NCI-H146 (cell line): ENCODE measurements at places on chromosomes 7 and 10.

GRCh38 chr10:28381466-28381865 lies 78.6 kb upstream of the MPP7 start:
- no peak for DNase-seq

DNA sequence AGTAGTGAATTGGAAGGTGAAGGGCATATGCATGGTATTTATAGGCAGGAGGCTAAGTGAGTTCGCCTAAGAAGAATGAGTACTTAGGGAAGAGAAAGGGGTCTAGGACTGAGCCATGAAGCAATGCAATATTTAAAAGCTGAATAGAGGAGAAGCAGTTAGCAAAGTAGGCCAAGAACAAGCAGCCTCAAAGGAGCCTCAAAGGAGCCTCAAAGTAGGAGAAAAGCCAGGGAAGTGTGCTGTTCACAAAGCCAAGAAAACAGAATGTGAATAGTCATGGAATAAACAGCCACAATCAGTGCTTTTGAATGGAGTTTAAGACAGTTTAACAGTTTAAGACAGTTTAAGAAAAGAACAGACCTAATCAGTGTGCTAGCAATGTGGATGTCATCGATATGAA lies 762.0 kb downstream of the SORCS1 start:
- DNase-seq: no peak

DNA sequence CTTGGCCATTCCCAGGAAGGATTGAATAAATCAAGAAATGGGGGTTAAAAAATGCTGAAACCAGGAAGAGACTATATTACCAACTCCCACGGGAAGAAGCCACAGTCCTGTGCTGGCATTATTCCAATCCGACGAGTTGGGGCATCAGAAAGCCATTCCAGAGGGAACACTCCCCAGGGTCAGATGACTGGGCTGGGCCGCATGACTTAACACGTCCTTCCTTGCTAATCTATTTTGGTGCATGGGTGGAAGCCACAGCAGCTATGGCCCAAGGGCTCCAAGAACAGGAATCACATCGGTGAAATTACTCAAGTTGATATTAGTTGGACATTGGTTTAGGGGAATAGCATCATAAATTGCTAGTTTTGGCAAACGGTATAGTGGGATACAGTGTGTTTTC lies 592.9 kb upstream of the NRP1 start:
- no peak for DNase-seq

DNA sequence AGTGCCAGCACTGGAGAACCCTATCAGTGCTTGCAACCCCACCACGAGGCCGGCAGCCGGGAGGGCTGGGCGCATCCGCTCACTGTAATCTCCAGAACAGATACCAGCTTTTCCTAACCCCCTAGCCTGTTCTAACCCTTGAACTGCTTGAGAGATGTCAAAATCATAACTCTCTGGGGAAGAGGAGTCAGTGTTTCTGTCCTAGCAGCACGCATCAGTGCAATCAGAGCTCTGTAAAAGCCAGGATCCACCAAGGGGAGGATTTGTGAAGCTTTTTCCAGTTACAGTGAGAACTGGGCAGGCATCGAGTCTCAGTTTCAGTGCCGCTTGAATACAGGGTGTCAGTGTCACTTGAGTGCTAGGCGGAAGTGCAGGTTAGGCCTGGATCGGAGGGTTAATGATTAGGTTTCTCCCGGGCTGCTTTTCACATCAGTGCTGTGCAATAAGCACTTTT lies 104.5 kb upstream of the INSYN2A start:
- no peak for DNase-seq

GRCh38 chr10:86758189-86759072 lies 2.0 kb downstream of the BMPR1A start:
- DNase-seq: no peak

DNA sequence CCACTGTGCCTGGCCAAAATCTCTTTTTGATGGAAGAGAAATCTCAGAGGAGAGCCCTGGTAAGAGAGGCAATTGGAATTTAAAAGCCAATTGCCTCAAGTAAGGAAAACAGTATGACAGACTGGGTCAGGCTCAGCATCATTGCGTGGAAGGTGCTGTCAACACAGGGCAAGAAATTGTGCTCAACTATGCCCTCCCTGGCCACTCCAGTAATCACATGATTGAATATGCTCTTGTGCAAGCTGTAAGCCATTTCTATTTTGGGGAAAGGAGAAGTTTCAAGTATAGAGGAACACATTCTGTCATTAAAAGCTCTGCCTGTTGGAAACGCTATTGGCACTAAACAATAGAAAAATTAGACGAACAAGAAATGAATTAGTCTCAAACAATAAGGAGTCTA lies 1127.7 kb downstream of the REEP3 start:
- DNase-seq: no peak

- DNase-seq: no peak
Observed at GRCh38 chr10:131814567-131815265, 86.1 kb upstream of the PPP2R2D start.

- DNase-seq: no peak
Observed at GRCh38 chr7:25781704-25782103, 370.3 kb upstream of the NFE2L3 start.

DNA sequence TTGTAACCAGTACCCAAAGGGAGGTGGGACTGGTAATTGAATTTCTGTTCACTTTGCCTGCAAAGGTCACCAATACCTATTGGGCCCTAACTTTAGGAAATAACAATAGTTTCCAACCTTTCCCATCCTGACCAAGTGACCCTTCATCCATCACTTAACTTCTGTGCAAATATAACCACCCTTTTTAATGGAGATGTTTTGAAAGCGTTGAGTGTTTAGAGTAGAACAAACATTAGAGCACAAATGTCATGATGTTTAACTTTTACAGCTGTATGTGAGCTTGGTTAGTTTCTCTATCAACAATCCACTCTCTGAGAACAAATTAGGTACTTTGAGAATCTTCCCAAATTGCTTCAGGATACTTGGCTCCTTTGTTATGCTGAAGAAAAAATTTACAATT lies 66.4 kb downstream of the MET start:
- DNase-seq: no peak

DNA sequence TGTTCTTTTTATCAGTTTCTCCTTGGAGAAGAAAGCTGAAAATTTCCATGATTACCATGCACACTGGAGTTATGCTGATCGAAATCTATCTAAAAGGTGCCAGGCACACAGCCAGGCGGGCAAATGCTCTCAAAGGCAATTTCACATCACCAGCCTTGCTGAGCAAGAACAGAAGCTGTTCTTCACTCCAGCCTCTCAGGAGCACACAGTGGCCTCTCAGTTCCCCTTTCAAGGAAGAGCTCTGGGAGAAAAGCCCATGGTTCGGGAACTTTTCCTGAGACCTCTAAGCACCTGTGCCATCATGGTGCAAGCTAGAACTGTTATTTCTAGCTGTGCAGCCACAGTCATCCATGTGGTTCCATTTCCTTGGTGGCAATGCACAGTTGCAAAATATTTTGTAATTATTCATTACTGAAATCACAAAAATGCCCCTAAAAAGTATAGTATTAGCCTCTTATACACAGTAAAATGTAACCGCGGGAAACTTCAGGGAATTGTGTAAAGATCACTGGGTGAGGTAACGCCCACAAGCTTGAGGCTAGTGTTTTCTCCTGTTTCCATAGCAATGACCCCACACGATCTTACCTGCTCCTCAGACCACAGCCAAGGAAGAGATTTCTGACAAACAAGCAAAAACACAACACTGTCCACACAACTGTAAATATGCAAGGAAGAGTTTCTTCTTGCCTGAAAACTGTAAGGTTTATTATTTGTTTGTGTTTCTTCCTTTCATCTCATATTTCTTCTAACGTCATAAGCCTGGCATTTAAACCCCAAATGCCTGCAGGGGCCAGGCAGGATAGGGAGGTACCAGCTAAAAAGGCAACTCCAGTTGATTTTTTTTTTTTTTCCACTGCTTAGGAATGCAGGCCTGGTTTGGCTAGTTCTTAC lies 121.2 kb downstream of the FAM107B start:
- DNase-seq: peak; percentile 28

DNA sequence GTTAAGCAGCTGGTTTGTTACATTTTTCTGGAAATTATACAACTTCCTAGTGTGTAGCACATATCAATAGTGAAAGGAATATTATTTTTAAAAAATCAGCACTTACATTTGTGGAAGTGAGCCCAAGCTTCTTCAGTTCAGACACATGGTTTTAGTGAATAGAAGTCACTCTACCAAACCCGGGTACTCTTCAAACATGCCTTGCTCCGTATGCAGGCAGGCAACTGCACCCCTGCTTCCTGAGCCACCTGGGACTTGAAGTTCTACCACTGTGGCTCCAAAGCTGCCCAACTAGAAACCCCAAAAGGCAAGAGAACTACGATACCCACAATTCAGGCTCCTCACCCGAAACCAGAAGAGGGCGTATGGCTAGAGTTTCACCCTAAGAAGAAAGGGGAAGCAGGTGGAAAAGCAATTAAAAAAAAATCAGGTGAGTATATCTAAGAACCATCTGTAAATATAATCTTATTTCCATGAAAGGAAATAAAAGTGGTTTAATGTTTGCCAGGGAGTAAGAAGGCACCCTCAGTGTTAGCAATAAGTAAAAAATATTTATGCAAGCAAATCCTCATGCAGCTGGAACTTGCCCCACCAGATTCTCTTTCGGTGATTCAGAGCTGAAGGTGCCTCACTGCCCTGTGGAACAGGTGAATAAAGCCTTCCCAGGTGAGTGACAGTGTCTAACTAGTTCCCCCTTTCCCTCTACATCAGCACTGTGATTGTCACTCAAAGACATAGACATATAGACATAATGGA lies at the start of gene MACC1:
Gene MACC1, minus strand, starts transcription at position 192 of the 756 bp plus-strand sequence. CDS start 55,522 bp downstream, outside the sequence.
- peak; percentile 92 for DNase-seq

DNA sequence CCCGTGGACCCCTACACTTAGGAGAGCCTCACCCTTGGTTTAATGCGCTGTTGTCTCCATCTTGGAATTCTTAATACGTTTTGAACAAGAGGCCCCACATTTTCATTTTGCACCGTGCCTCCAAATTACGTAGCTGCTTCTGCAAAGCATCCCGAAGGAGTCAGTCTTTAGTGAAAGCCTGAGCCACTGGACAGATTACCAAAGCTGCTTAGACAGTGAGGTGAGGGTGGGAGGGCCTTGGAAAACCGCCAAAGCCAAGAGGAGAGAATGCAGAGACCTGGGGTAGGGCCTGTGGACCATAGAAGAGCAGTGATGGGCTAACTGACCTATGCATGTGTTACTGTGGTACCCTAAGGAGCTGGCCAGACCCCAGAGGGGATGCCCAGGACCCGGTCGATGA lies 4.2 kb upstream of the TCAF1 start:
- DNase-seq: no peak

DNA sequence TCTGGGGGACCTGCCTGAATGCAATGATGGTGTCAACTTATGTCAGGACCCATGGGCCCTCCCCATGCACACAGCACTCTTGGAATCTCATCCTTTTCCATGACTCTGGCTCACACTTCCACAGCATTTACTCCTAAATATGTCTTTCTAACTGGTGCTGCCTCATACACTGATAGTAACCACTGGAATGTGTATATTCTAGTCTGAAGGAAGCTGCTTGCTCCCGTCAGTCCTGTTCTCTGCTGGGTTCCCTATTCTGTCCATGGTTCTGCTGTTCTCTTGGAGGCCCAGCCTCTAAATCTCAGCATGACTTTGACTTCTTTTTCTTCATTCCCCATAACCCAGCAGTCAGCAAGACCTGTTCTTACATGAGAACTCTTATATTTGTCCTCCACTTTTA lies 1055.1 kb downstream of the KCNMA1 start:
- DNase-seq: no peak

DNA sequence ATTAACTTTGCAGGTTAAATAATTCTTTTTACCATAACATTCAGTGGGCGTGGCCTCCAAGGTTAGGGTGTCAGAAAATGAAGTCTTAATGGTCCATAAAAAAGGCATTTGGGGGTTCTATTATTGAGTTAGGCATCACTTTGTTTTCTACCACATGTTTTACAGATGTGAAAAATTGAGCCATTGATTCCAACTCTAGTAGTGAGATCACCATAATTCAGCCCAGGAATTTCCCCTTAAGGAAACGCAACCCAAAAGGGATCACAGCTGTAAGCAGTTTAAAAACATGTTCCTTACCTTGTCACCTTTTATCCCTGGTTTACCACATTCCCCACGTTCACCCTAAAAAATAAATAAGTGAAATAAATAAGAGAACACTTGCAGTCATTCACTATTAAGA lies 24.9 kb downstream of the COL28A1 start:
- DNase-seq: no peak

DNA sequence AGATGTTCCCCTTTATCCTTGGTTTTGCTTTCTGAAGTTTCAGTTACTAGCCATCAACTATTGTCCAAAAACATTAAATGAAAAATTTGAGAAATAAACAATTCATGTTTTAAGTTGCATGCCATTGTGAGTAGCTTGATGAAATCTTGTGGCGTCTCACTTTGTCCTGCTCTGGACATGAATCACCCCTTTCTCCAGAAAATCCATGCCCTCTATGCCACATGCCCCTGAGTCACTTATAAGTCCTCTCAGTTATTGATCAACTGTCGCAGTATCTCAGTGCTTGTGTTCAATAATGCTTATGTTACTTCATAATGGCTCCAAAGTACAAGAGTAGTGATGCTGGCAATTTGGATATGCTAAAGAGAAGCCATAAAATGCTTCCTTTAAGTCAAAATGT lies 208.0 kb upstream of the FERD3L start:
- DNase-seq: no peak

- DNase-seq: no peak
Observed at GRCh38 chr10:36198322-36198721, 556.2 kb upstream of the FZD8 start.

GRCh38 chr10:133127291-133128125 lies 32.5 kb upstream of the KNDC1 start:
- DNase-seq: no peak

GRCh38 chr10:1658658-1659057 lies 78.7 kb downstream of the ADARB2 start:
- DNase-seq: no peak

- no peak for DNase-seq
Observed at GRCh38 chr10:98307916-98308541, 40.0 kb upstream of the LOXL4 start.

GRCh38 chr7:11552676-11553296 lies 279.2 kb downstream of the THSD7A start:
- DNase-seq: peak; percentile 86

DNA sequence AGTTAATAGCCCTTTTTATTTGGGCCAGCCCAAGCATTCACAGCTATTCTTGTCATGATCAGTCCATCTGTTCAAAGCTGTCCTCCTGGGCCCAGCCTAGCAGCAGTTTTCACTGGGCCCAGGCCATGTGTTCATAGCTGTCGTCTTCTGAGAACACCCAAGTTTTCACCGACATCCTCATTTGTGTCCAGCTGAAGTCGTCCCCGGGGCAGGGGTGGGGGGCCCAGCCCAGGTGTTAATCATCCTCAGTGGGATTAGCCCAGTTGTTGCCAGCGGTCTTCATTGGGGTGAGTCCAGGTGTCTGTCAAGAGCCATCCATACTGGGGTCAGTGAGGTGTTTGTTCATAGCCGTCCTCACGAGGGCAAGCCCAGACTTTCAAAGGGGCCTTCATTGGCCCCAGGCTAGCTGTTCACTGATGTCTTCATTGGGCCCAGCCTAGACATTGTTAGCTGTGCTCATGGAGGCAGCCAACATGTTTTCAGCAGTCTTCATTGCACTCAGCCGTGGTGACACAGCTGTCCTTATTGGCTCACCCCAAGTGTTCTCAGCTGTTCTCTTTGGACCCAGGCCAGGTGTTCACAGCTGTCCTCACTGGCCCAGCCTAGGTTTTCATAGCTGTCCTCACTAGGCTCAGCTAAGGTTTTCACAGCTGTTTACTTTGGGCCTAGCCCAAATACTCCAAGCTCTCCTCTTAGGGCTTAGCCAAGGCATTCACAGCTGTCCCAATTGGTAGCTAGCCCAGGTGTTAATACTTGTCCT lies 10.0 kb downstream of the FRG2B start:
- DNase-seq: no peak
